ENCODE measurements at places on chromosomes 7 and 10.

DNA sequence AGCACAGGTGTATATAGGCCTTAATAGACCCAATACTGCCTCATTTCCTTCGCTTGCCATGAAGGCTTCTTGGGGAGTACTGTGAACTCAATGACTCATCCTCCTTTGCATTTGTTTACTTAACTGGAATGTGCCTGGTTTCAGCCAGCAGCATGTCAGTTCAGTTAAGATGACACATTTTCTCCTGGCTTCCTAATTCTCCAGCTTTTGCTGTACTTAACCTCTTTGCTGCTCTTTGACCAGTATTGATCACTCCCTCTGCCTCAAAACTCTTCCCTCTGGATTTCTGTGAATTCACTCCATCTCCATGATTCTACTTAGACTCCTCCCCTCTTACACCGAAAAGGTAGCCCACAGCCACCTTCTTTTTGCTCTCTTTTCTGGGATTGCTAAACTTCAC, 135.7 kb downstream of the MAGI2 start:
- DNase-seq, result no peak
- H3K4me3 ChIP-seq, result no peak overlapping the region
- H3K4me1 ChIP-seq, result no peaks in the 10 kb centered on the region
- no peak overlapping the region for H3K27ac ChIP-seq
- no peaks in the 10 kb centered on the region for H3K36me3 ChIP-seq

DNA sequence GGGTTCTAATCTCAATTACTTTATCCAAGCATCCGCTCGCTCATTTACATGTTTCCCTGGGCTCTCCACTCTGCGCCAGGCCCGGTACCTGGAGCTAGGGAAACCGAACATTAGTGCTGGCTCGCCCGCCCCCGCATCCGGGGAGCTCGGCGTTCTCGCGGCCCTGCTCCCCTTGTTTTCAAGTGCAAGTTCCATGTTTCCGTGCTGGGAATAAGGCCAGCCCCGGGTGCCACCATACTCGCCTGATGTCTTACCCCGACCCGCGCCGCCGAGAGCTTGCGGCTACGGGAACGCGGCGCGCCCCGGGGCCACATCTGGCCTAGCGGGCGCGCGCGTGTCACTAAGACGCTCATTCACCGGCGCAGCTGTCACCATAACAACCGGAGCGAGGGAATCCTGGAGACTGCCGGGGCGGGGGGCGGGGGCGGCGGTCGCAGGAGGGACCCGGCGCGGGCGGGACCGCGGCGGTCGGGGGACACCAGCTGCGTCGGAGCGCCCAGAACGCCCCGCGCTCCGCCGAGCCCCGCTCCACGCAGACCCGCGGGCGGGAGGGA, at the start of gene NEURL1:
NEURL1 (plus strand) TSS at position 344 of the 554 bp plus-strand sequence. CDS start 683 bp downstream, outside the sequence.
- DNase-seq, result no peak
- H3K27me3 ChIP-seq, result no peaks in the 10 kb centered on the region
- no peaks in the 10 kb centered on the region for H3K36me3 ChIP-seq
- no peak within 1 kb of the TSS for H3K27ac ChIP-seq

GRCh38 chr10:133235265-133235855, 2.3 kb upstream of the VENTX start:
- no peak for DNase-seq
- no peaks in the 10 kb centered on the region for H3K4me1 ChIP-seq
- no peak overlapping the region for H3K27ac ChIP-seq

- no peak for DNase-seq
- H3K27me3 ChIP-seq, result peaks cover 13% of the 10 kb centered on the region
- H3K36me3 ChIP-seq, result no peaks in the 10 kb centered on the region
Observed at GRCh38 chr10:70668454-70668970, 3.8 kb upstream of the ADAMTS14 start.

DNA sequence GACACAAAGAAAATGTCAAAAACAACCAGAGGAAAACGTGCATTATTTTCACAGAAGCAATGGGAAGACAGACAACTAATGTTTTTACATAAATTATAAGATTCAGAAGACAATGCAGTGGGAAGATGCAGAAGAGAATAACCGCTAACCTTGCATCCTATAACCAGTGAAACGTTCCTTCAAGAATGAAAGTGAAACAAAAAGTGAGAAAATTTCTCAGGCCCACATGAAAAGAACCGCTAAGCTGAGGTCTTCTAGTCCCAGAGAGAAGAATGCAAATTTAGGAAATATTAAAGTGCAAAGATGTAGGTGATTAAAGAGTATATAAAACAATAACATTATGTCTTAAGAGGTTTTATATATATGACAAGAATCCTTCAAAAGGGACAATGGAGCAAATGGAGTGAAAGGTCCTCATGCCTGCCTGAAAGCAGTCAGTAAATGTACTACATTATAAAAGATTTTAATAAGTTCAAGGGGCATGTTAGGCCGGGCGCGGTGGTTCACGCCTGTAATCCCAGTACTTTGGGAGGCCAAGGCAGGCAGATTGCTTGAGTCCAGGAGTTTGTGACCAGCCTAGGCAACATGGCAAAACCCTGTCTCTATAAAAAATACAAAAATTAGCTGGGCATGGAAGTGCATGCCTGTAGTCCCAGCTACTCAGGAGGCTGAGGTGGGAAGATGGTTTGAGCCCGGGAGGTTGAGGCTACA, 43.1 kb upstream of the DDC start:
- no peak overlapping the region for H3K27ac ChIP-seq
- no peaks in the 10 kb centered on the region for H3K4me1 ChIP-seq
- peaks cover 4% of the 10 kb centered on the region for H3K36me3 ChIP-seq
- no peak for DNase-seq
- no peaks in the 10 kb centered on the region for H3K27me3 ChIP-seq

DNA sequence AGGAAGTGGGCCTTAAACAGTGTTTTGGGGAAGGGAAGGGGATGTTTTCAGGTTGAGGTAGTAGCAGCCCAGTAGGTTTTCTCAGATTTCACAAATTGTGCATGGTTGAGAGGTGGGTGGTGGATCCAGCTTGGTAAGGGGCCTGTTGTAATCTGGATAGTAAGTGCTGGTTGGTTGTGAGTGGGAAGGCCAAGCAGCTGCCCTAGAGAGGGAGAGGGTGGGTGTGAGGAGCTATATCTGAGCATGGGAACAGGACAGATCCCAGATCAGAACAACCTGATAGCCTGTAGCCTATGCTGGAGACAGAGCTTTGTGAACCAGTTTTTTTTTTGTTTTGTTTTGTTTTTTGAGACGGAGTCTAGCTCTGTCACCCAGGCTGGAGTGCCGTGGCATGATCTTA, 53.9 kb upstream of the ZMIZ2 start:
- no peak for DNase-seq
- H3K27me3 ChIP-seq, result no peaks in the 10 kb centered on the region
- no peaks in the 10 kb centered on the region for H3K4me1 ChIP-seq
- peaks cover 7% of the 10 kb centered on the region for H3K36me3 ChIP-seq
- no peak overlapping the region for H3K27ac ChIP-seq

GRCh38 chr7:45420843-45421495, 153.2 kb upstream of the ADCY1 start:
- H3K4me1 ChIP-seq, result no peaks in the 10 kb centered on the region
- no peak overlapping the region for H3K27ac ChIP-seq
- DNase-seq, result no peak

DNA sequence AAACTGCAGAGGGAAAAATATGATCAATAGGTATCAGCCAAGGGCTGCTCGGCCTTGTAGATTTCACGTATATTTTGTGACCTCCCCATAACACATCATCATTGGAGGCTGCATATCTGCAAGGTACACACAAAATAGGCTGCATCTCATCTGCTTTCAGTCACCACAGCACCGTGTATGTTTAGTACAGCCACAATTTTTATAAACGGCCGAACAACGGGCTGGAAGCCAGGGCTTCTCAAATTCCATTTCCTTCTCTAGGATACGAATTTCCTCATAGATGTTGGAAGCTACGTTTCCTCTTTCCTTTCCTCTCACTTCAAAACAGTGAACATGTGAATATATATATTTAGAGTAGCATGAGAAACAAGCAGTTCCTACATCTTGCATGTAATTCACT, 20.2 kb upstream of the FOXK1 start:
- no peak for DNase-seq
- no peaks in the 10 kb centered on the region for H3K27me3 ChIP-seq
- no peaks in the 10 kb centered on the region for H3K4me1 ChIP-seq

DNA sequence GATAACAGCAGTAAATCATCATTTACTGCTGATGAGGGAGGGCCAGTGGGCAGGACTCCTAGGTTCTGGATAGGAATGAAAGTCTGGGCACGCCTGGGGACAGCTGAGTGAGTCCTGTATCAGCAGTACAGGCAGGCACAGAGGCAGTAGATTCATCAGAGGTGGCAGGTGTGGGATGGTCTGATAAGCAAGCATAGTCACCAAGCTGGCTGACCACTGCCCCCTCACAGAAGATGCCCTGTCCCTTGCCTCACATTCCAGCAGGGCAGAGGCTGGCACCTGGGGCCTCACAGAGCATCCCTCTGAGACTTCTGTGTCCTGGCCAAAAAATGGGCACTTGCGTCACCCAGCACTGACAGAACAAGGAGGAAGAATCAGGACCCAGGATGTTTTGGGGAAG, 23.2 kb upstream of the ACSM6 start:
- H3K4me3 ChIP-seq, result no peak overlapping the region
- no peak for DNase-seq
- no peaks in the 10 kb centered on the region for H3K27me3 ChIP-seq
- H3K27ac ChIP-seq, result no peak overlapping the region

DNA sequence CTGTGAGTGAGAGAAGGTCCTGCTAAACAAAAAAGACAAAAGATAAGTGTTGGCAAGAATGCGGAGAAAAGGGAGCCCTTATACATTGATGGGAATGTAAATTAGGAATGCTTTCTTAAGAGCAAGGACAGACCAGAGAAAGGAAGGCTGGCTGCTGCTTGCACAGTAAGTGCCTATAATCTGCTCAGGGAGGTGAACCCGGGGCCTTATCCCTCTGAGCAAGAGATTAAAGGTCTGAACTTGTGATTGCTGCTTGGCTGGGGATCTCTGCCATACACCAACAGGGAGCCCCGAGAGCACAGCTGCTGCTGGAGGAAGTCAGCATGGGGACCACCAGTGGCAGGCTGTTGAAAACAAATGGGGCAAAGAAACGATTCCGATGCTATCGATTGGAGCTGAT, 32.0 kb upstream of the CRTAC1 start:
- no peak for DNase-seq
- H3K36me3 ChIP-seq, result no peaks in the 10 kb centered on the region
- peaks cover 39% of the 10 kb centered on the region for H3K27me3 ChIP-seq
- no peak overlapping the region for H3K4me3 ChIP-seq

- no peaks in the 10 kb centered on the region for H3K27me3 ChIP-seq
- no peak overlapping the region for H3K4me3 ChIP-seq
- H3K27ac ChIP-seq, result peak overlapping the region; percentile 12
Observed at GRCh38 chr10:97673736-97674525, 13.1 kb downstream of the AVPI1 start.

DNA sequence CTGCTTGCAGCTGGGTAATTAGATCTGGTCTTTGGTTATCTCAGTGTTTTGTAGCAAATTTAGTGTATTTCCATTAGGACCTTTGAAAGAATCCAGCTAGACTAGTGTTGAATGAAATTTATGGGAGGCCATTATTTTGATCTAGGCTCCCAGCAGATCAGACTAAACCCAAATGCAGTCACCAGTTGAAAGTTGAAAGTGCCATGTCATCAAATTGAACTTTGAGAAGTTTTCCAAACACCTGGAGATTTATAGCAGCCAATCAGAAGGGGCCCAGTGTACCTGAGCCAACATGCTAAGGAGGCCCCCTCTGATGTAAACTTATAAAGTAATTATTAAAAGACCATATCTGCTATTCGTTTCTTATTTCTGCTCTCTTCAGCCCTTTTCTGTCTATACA, 11.3 kb upstream of the TMEM236 start:
- H3K36me3 ChIP-seq, result no peaks in the 10 kb centered on the region
- H3K27me3 ChIP-seq, result no peaks in the 10 kb centered on the region
- no peak overlapping the region for H3K4me3 ChIP-seq
- H3K4me1 ChIP-seq, result no peaks in the 10 kb centered on the region

- peak overlapping the region; percentile 35 for H3K27ac ChIP-seq
- no peaks in the 10 kb centered on the region for H3K27me3 ChIP-seq
- H3K4me1 ChIP-seq, result no peaks in the 10 kb centered on the region
- no peak overlapping the region for H3K4me3 ChIP-seq
- no peak for DNase-seq
- no peaks in the 10 kb centered on the region for H3K36me3 ChIP-seq
Observed at GRCh38 chr10:35150308-35150707, 23.7 kb downstream of the CREM start.

DNA sequence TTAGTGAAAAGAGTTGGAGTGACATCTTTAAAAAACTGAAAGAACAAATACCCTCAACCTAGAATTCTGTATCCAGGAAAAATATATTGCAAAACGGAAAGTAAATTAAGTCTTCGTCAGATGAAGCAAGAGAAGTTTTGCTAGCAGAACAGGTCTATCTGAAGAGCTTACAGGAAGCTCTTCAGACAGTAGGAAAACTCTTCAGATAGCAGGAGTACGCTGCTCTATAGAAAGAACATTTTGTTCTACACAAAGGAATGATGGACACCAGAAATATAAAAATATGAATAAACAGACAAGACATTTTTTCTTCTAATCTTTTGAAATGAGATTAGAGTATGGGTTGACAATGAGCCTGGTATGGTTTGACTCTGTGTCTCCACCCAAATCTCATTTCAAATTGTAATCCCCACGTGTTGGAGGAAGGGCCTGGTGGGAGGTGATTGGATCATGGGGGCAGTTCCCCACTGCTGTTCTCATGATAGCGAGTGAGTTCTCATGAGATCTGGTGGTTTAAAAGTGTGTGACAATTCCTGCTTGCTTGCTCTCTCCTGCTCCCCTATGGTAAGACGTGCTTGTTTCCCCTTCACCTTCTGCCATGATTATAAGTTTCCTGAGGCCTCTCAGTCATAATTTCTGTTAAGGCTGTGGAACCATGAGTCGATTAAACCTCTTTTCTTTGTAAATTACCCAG, 567.3 kb downstream of the AUTS2 start:
- H3K4me1 ChIP-seq, result no peaks in the 10 kb centered on the region
- H3K4me3 ChIP-seq, result no peak overlapping the region
- DNase-seq, result no peak
- no peak overlapping the region for H3K27ac ChIP-seq

DNA sequence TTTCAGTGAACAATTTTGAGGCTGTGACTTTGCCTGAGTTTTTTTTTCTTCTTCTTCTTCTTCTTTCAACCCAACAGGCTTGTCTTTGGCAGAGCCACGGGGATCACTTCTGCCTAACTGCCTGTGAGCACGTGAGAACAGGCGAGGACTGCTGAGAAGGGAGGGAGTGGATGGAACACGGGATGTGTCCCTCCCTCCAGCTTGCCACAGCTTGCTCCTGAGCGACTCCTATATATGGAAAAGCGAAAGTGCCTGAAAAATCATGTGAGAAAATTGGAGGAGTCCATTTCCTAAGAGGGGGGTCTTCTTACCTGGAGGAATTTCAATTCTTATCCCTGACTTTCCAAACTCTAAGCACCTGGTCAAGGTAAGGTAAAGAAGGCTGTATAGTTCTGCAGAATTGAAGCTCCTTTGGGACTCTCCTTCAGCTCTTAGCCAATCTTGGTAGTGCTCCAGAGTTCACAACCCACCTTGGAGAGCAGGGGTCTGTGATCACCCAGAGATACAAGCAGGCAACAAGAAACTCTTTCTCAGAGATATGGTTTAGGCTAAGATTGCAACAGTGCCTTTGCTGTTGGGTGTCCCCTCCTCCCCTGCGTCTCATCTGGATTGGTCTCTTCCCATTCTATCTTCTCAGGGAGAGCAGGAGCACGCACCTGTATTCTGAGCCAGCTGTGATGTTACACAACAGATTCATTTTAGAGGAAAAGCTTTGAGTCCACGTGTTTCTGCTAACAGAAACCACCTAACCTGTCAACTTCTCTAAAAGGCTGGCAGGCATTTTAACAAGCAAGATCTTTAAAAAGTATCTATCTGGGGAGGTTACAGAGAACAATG, at the start of gene MAT1A:
MAT1A (minus strand) TSS at position 208 of the 837 bp plus-strand sequence. CDS start 235 bp downstream, outside the sequence.
- no peaks in the 10 kb centered on the region for H3K27me3 ChIP-seq
- peak; percentile 56 for DNase-seq
- no peaks in the 10 kb centered on the region for H3K36me3 ChIP-seq
